Central memory CD8-positive, alpha-beta T cell (primary cell): ENCODE measurements at places on chromosomes 13 and 19.

DNA sequence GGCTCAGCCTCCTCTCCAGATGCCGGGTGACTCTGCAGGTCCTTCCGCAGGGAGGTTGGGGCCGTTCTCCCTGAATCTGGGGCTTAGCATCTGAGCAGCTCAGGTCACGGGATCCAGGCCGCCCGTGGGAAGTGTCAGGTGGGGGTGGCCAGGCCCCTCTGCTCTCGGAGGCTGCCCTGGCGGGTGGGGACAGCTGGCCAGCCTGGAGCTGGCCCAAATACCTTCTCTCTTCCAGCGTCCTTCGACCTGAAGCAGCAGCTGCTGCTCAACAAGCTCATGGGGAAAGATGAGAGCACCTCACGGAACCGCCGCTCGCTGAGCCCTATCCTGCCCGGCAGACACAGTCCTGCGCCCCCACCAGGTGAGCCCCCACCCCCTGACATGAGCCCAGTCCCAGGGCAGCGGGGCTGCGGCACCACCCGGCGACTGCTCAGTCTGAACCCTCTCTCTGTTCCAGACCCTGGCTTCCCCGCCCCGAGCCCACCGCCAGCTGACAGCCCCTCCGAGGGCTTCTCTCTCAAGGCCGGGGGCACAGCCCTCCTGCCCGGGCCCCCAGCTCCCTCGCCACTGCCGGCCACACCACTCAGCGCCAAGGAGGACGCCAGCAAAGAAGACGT is 19.1 kb downstream of the PEX11G start:
- DNase-seq, result no peak

DNA sequence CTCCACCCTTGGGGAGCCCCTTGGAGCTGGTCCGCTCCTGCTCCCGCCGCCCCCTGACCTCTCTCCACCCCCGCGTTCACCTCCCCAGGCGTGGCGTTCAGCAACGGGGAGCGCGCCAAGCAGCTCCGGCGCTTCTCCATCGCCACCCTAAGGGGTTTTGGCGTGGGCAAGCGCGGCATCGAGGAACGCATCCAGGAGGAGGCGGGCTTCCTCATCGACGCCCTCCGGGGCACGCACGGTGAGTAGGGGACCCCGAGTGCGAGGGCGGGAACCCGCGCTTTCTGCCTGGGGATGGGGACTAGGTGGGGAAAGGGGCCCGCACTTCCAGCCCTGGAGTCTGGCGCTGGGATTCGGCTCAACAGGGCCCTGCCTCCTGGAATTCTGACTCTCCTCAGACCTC is 1.7 kb downstream of the CYP2A13 start:
- no peak for DNase-seq

GRCh38 chr13:40565282-40566148 is 100.9 kb downstream of the FOXO1 start:
- DNase-seq, result no peak

GRCh38 chr19:17686023-17686521 is 2.1 kb downstream of the UNC13A start:
- no peak for DNase-seq

- no peak for DNase-seq
Observed at GRCh38 chr13:53920916-53921315, 892.3 kb downstream of the OLFM4 start.

DNA sequence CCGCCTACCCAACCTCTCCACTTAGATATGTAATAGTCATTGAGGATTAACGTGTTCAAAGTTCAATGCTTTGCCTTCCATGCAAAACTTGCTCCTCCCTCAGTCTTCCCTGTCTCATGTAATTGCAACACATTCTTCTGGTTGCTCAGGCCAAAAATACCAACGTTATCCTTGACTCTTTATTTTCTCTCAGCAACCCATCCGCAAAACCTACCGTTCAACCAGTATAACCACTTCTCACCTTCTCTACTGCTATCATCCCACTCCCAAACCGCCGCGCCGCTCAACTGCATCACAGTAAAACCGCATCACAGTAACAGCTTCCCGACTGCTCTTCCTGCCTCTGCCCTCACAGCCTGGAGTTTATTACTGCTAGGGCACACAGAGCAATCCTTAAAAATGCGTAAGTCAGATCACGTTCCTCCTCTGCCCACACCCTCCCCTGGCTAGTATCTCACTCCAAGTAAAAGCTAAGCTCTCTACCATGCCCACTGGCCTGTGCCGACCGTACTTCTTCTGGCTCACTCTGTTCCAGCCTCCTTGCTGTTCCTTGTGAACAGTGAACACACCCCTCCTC is 8.2 kb downstream of the MTIF3 start:
- DNase-seq, result no peak

DNA sequence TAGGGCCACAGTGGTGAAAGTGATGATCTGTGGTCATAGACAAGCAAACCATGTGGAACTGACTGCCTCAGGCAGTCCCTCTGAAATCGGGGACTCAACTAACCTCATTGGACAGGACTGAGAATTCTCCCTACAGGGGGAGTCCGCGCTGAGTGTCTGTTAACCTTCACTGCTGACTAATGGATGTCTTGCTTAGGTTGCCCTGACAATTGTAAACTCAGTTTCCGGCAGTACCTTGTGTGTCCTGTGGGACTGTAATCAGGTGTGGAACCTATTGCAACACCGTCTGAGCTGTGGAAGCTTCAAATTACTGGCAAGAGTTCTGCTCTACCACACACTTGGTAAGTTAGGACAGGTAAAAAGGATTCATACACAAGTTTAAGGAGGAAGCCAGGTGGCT is 21.8 kb downstream of the ZNF77 start:
- no peak for DNase-seq

DNA sequence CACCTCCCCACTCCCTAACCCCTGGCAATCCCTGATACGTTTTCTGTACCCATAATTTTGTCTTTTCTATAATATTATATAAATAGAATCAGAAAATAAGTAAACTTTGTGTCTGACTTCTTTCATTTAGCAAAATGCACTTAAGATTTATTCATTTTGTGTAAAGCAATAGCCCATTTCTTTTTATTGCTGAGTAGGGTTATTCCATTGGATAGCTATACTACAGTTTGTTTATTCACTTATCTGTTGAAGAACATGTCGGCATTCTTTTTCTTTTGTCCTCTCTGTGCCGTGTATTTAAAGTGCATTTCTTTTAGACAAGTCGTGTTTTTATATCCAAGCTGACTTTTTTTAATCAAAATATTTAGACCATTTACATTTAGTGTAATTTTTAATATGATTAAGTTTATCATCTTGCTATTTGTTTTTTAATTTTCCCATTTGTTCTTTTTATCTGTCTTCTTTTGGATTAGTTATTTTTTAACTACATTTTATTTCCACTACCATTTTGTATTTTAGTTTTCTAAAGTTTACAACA is 176.4 kb upstream of the TSHZ3 start:
- DNase-seq, result no peak

GRCh38 chr19:8552810-8553209 is 24.4 kb downstream of the MYO1F start:
- DNase-seq, result no peak
